ENCODE measurements at places on chromosomes 6 and 20.

GRCh38 chr6:140388192-140388802 is 1013.8 kb upstream of the CITED2 start:
- DNase-seq, result peak; percentile 28

GRCh38 chr20:53760025-53760441 is 166.4 kb upstream of the ZNF217 start:
- DNase-seq, result no peak

DNA sequence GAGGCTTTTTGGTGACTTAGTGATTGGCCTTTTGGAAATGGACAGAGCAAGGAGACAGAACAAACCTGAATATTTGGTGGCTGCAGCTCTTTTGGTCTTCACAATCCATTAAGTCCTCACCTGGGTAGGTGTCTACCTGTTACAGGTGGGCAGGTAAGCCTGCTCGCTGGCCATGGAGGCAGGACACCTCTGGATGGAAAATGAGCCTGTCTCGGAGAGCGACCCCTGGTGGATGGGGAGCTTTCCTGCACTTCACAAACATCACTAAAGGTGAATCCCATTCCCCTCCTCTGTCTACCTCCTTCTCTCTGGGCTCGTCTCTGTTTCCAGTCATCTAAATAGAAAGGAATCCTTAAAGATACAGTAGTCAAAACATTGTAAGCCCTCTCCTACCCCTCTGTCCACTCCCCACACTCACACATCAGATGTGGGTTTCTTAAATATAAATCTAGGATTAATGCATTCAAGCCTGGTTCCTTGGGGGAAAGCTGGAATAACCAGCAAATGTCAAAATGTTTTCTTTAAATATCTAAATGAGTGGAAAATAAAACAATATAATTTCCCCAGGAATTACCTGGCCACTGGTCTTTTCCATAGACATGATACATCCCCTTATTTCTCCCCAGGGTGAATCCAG is 304.9 kb downstream of the CDH26 start:
- no peak for DNase-seq

DNA sequence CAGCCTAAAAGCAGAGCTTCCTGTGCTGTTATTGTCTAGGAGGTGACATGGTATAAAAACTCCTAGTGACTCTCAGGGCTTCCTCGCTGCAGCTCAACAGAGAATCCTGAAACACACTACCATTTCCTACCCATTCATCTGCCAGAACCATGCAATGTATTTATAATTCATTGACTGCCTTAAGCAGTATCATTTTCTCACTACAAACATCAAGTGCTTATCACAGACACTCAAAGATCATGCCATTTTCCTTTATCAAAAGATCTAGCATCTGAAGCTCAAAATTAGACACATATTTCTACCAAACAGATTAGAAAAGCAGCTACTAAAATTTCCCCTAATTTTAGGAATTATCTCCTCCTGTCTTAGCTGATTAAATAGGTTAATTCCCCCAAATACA is 70.4 kb upstream of the IPCEF1 start:
- no peak for DNase-seq

DNA sequence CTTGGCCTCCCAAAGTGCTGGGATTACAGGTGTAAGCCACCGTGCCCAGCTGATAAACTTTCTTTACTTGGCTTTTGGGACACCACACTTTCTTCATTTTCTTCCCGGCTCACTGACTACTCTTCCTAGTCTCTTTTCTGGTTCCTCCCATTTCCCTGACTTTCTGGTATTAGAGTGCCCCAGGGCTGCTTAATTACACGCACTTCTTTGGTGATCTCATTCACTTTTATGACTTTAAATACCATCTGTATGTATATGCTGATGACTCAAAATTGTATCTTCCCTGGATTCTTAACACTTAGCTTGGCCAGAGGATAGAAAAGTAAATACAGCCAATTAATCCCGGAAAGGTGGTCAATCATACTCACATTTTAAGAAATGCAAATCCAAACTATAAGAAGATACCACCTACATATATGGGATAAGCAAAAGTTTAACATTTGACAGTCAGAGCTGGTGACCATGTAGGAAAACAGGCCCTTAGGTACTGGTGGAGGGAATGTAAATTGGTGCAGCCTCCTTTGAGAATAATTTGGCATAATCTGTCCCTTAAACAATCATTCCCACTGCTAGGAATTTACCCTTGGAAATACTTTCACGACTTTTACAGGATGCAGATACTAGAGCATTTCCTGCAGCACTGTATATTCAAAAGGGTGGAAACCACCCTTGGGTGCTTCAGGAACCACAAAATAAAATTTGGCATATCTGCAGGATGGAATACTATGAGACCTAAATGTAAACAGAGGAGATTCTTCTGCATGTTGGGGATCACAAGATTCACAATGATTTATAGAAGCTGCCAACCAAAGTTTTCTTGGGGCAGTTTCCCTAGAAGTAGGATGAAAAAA is 9.4 kb upstream of the NANP start:
- peak; percentile 28 for DNase-seq

- peak; percentile 84 for DNase-seq
These were observed 103.2 kb upstream of the FOXP4 start for GRCh38 chr6:41442800-41443501.

- no peak for DNase-seq
These were observed 54.7 kb downstream of the TRAM2 start for GRCh38 chr6:52522151-52522626.

DNA sequence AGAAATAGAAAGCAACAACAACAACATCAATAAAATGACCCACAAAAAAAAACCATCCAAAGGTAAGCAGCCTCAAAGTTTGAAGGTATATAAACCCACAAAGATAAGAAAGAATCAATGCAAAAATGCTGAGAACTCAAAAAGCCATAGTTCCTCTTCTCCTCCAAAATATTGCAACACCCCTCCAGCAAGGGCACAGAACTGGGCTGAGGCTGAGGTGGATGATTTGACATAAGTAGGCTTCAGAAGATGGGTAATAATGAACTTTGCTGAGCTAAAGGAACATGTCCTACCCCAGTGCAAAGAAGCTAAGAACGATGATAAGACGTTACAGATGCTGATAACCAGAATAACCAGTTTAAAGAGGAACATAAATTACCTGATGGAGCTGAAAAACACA is 188.8 kb upstream of the BTBD3 start:
- no peak for DNase-seq

DNA sequence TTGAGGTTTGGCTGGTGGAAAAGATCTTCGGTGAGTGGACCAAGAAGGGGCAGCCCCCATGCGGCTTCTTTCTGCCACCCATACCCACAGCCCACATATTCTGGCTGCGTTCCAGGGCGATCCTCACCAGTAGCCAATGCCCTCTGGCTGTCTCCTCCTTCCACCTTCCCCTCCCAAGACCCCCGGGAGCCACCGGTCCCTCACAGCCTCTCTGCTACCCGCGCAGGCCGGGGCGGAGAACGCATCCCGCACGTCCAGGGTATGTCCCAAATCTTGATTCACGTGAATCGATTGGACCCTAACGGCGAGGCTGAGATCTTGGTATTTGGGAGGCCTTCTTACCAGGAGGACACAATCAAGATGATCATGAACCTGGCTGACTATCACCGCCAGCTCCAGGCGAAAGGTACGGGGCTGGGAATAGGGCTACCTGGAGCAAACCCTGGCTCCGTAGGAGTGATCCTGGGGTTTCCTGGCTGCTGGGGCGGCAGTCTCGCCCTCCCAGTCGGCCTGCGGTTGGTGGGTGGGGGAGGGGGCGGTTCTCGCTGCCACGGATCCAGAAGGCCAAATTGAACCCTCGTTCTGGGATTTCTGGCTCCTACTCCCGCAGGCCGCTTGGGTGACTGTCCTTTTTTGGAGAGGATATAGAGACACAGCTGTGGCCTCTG is 545 bp downstream of the KHDC3L start:
- no peak for DNase-seq

DNA sequence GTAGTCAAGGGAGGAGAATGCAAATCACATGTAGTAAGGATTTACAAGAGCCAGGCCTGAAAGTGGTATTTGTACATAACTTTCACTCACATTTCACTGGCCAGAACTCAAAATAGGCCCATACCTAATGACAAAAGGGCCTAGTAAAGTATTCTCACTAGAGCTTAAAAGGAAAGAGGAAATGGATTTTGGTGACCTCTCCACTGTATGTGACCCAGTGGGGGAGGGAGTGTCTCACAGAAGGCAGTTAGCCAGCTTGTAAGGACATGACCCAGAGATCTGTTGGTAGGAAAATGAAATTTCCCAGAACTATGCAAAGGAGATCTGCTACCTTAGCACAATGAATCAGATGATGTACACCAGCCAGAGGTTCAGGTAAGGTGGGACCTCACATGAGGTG is 124.4 kb downstream of the PTPRT start:
- DNase-seq, result no peak

DNA sequence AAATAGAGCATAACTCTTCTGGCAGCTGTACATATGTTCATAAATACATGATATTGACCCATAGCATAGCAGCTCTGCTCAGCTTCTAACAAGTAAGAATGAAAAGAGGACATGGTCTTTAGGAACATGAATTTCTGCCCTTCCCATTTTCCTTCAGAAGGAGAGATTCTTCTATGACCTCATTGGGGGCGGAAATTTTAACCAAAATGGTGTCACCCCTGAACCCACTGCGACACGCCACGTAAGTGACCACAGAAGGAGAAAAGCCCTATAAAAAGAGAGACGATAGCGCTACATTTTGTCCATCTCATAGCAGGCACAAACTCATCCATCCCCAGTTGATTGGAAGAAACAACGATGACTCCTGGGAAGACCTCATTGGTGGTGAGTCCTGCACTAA is at the start of gene IL17A:
IL17A (plus strand) TSS at position 301 of the 400 bp plus-strand sequence; CDS start at position 358, 57 bp downstream.
- DNase-seq, result no peak

GRCh38 chr6:129263176-129263575 is 380.2 kb downstream of the LAMA2 start:
- DNase-seq, result no peak

GRCh38 chr20:14334306-14334930 is 3.0 kb downstream of the FLRT3 start:
- DNase-seq, result peak; percentile 71

GRCh38 chr6:144723431-144723830 is 438.3 kb downstream of the UTRN start:
- DNase-seq, result no peak

DNA sequence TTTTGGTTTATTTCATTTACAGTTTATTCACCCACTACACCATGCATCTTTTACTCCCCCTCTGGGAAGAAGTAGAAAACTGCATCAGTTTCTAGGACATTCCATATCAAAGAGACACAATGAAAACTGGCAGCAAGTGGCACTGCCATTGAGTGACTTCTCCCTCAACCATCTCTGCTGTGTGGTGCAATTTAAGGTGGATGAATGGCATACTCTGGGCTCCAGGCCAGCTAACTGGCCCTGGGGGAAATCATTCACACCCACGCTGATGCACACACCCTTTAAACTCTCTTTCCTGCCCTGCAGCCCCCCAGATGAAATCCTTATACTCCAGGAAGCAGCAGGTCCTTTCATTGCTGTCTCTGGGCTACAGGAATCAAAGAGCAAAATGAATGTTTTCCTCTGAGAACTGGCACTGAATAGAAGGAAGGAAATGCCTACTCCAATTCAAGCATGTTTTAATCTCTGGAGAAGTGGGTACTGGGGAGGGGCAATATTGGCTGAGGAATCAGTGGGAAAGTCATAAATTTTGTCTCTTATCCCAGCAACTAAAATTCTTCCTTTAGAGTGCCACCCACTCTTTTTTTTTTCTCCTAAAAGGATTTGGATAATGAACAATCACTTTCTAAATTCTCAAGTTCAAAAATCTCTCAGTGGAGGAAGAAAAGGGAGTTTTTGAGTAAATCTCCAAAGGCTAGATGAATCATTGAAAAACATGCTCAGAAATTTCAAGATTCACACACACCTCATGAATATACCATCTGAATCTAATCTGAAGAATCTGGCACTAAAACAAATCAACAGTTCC is 16.9 kb upstream of the RFPL4B start:
- peak; percentile 65 for DNase-seq

GRCh38 chr6:44478158-44478557 is 90.7 kb downstream of the CDC5L start:
- DNase-seq, result no peak

GRCh38 chr6:17486680-17487079 is 93.3 kb downstream of the CAP2 start:
- DNase-seq, result no peak

DNA sequence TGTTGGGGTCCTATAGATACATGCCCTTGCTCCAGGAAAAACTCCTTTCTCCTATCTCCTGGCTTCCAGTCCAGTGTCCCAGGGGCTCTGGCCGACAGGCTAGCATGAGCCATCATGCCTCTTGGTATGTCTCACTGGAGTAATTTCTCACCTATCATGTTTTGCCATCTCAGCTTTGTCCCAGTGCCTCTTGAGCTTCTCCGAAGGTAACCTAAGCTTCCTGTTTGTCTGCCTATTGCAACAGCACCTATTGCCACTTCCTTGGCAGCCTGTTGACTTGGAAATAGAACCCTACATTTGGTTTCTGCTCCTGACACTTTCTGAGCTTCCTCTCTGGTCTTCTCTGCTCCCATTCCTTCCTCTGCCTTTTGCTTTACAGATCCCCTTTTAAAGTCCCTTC is 197.7 kb downstream of the KCNQ5 start:
- DNase-seq, result no peak

GRCh38 chr20:49675368-49676151 is 38.1 kb downstream of the B4GALT5 start:
- DNase-seq, result peak; percentile 35

DNA sequence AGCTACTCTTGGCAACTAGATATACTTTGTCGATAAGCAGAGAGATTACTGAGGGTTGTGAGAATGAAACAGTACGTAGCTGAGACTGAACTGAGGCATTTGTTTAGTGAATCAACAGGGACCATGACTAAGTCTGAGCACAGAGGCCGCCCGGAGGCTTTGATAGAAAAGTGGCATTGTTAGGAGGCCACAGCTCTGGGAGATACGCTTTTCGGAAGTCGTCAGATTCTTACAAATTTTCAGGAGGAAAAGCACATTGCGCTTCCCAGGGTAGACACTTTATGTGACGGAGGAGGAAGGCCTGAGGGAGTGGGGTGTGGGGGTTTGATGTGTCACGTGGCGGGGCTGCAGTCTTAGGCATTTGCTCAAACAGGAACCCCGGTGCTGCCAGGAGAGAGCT is 69.4 kb downstream of the PSMG4 start:
- no peak for DNase-seq

GRCh38 chr6:80366051-80366450 is 259.6 kb downstream of the BCKDHB start:
- no peak for DNase-seq

GRCh38 chr6:2026133-2026532 is 219.3 kb downstream of the GMDS start:
- no peak for DNase-seq

DNA sequence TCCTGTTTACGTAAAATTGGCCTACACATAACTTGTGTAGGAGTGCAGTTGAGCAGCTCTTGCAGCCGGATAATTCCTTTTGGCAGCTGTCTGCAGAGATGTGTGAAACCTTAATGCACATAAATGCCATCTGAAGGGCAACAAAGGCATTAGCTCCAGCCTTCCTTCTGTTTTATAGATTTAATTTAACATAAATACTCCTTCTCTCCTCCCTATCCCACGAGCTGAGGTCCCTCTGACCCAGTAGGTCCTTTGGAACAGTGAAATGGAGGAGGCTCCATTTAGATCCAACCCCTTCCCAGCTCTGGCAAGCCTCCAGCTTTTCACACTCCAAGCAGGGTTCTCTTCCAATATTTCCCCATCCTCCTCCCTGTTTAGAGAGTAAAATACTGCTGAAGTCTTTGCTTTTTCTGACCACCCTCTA is 6.5 kb downstream of the PLEKHG1 start:
- no peak for DNase-seq
